Inflammatory macrophage treated with lipopolysaccharide for 1 hour (primary cell): ENCODE measurements at places on chromosomes 2 and 18.
A peak's percentile ranks its signal among the peaks of the same experiment; 100 is the strongest.

GRCh38 chr2:9258501-9258900 lies 51.9 kb downstream of the ASAP2 start:
- peak; percentile 62 for DNase-seq

- DNase-seq = no peak
These were observed 73.5 kb downstream of the GULP1 start for GRCh38 chr2:188365058-188365641.

- DNase-seq = no peak
These were observed 44.7 kb downstream of the RAPH1 start for GRCh38 chr2:203490391-203490790.

GRCh38 chr18:24274837-24275236 lies 122.8 kb downstream of the OSBPL1A start:
- DNase-seq = peak; percentile 83

DNA sequence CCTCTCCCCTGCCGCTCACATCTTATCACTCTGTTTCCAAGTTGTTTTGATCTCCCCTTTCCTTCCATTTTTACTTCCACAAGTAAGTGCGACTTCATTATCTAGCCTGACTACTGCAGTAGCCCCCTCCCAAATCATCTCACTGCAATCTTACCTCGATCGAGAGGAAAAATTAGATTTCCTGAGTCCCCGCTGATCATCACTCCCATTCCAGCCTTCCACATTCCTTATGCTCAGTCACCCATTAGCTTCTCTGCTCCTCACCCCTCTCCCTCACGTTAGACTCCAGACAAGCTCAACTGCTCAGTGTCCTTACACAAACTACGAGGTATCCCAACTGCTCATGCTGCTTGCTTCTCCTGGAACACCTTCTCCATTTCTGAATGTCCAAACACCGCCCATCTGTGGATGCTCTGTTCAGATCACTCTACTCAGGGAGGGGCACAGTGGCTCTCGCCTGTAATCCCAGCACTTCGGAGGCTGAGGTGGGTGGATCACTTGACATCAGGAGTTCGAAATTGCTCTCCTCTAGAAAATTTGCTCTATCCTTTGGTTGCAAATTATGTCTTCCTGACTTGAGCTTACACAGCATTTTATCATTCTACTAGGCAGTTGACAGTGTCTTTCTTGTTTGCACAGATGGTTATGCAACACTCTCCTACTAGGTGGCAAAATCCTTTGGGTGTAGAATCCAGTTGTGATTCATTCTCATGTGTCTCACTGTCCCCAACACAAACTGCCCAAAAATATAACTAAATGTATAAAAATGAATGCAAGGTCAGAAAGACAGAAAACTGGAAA lies 96.5 kb downstream of the INO80D start:
- DNase-seq = no peak

- peak; percentile 16 for DNase-seq
These were observed 200.6 kb downstream of the PPP1R1C start for GRCh38 chr2:182186132-182186735.

DNA sequence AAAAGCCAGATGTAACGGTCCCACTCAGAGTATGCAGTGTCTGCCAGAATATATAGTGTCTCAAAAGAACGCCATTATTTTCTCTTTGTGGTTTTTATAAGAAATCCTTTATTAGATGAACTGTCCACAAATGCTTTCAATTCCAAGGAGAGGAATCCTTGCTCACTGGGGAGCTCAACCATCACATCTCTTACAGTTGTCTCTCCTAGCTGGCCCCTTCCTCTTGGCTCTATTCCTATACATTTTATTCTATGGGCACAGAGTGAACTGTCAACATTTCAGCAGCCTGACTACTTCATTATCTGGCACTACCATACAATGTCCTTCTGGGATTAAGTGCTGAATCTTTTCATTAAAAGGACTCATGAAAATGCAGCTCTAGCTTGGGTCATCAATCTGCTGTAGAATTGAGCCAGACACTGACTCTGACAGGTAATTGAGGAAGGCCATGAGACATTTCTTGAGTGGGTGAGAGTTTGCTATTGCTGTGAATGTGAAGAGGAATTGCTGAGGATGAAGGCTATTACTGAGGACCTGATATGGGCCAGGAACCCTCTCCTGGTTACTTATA lies 96.5 kb upstream of the THOC1 start:
- DNase-seq = no peak

DNA sequence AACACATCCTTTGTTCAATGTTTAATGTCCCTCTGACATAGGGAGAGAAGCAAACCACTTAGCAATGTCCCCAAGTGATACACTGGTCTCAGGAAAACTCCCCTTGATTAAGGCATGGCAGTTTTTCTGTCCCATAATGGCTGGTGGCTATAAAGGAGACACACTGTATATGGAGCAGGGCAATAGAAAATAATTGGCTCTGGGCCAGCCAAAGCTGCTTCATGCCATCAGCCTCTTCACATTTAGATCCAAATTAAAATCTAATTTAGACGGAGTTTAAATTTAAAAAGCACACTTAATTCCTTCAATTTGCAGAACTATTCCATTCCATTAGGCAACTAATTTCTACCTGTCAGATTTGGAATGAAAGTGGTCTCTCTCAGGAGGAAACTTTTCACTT lies 638.1 kb downstream of the DSC3 start:
- no peak for DNase-seq

DNA sequence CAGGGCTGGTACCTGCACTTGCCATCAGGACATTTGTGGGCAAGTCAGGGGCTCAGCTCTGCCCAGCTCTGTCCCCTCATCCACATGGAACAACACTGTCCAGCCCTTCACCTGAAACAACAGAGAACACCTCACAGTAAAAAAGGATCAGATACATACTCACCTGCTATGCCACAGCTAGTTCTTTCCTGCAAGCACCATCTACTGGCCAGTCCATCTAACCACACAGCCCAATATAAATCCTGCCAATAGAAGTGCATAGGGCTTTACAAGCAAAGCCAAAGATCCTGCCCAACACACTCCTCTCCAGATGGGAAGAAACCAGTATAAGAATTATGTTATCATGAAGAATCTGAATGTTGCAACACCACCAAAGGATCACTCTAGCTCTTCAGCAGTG lies 52.2 kb upstream of the GALNT13 start:
- DNase-seq = no peak
